CD14-positive monocyte (primary cell): ENCODE measurements at places on chromosomes 11 and 22. TPM values are rescaled to one million over a fixed set of nuclear protein-coding genes. Genes with fewer than 3 reads are reported as not detected.

Gene P2RX3
- polyA plus RNA-seq: not detected in 2 replicates

Gene TSGA10IP
- 0.71 and 1.2 TPM in 2 replicates for polyA plus RNA-seq

Gene SEC14L3
- polyA plus RNA-seq: not detected

Gene MPZL3
- 8.5 TPM for polyA plus RNA-seq

Gene SOX6
- polyA plus RNA-seq: not detected

Gene PGM2L1
- polyA plus RNA-seq: 0.62 TPM

DNA sequence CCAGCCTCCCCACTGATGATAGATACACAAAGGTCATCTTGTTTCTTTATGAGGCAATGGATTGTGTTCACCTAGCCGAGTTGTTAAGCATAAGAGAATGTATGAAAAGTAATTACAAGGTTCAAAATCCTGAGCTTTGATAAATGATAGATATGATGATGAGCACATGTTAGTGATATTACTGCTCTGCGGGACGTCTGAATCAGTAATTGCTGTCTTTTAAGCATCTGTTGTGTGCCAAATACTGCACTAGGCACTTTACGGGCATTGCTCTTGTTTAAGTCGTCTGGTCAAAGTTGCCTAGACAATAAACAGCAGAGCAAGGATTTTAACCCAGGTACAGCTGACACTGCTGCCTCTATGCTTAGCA lies 559 bp upstream of the RNF141 start:
- H3K4me1 ChIP-seq: peaks cover 36% of the 10 kb centered on the region
- H3K4me3 ChIP-seq: peak overlapping the region; percentile 78
- no peak overlapping the region for H3K27ac ChIP-seq
- no peaks in the 10 kb centered on the region for H3K36me3 ChIP-seq

- no peaks in the 10 kb centered on the region for H3K27me3 ChIP-seq
- peaks cover 19% of the 10 kb centered on the region for H3K36me3 ChIP-seq
- H3K4me3 ChIP-seq: peak overlapping the region; percentile 98
- peak overlapping the region; percentile 90 for H3K27ac ChIP-seq
These were observed 864 bp upstream of the EHBP1L1 start for GRCh38 chr11:65574811-65575567.

DNA sequence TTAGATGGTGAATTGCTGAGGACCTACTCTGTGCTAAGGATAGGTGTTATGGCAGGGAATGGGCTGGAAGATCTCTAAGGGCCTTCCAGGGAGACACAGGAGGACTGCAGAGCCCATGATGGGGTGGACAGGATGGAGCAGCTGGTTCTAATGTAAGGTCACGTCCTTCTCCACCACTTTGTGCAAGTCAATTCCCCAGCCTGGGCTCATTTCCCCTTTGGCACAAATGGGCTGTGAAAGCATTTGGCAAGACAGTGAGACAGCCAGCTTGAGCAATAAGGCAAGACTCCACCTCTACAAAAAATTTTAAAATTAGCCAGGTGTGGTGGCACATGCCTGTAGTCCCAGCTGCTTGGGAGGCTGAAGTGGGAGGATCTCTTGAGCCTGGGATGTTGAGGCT lies 81.4 kb upstream of the THY1 start:
- H3K36me3 ChIP-seq: no peaks in the 10 kb centered on the region
- H3K4me1 ChIP-seq: peaks cover 36% of the 10 kb centered on the region
- H3K27ac ChIP-seq: no peak overlapping the region
- H3K27me3 ChIP-seq: no peaks in the 10 kb centered on the region

- no peaks in the 10 kb centered on the region for H3K36me3 ChIP-seq
- H3K4me1 ChIP-seq: peaks cover 50% of the 10 kb centered on the region
- no peaks in the 10 kb centered on the region for H3K27me3 ChIP-seq
- peak overlapping the region; percentile 97 for H3K27ac ChIP-seq
- H3K4me3 ChIP-seq: peak overlapping the region; percentile 81
- peak; percentile 96 for DNase-seq
These were observed 21.5 kb upstream of the MALAT1 start for GRCh38 chr11:65477149-65477965.

GRCh38 chr11:115918576-115918975 lies 414.4 kb upstream of the CADM1 start:
- peaks cover 8% of the 10 kb centered on the region for H3K4me1 ChIP-seq
- no peak overlapping the region for H3K4me3 ChIP-seq
- no peak overlapping the region for H3K27ac ChIP-seq
- H3K36me3 ChIP-seq: no peaks in the 10 kb centered on the region

DNA sequence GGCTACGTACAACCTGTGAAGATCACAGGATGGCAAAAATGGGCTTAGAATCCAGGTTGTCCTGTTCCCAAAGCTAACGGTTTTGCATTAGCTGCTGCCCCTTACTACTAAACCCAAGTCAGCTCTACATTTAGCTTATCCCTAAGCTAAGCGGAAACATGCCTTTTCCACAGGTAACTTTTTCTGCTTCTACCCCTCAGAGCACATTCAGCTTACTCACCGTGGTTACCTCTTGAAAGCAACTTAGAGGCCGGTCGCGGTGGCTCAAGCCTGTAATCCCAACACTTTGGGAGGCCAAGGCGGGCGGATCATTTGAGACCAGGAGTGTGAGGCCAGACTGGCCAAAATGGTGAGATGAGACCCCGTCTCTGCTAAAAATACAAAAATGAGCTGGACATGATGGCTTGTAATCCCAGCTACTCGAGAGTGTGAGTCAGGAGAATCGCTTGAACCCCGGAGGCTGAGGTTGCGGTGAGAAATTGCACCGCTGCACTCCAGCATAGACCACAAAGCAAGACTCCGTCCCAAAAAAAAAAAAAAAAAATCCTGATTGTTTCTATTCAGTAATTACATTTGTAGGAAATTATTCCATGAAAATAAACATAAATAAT lies 790 bp upstream of the TMEM41B start:
- peak overlapping the region; percentile 87 for H3K27ac ChIP-seq
- peak overlapping the region; percentile 44 for H3K4me3 ChIP-seq
- DNase-seq: peak; percentile 8
- peaks cover 26% of the 10 kb centered on the region for H3K4me1 ChIP-seq
- no peaks in the 10 kb centered on the region for H3K27me3 ChIP-seq

GRCh38 chr11:10418259-10418949 lies 36.7 kb upstream of the AMPD3 start:
- peaks cover 28% of the 10 kb centered on the region for H3K4me1 ChIP-seq
- H3K27me3 ChIP-seq: no peaks in the 10 kb centered on the region
- H3K36me3 ChIP-seq: no peaks in the 10 kb centered on the region
- H3K4me3 ChIP-seq: no peak overlapping the region
- DNase-seq: peak; percentile 25

- peaks cover 13% of the 10 kb centered on the region for H3K36me3 ChIP-seq
- H3K4me3 ChIP-seq: no peak overlapping the region
- DNase-seq: no peak
- H3K4me1 ChIP-seq: no peaks in the 10 kb centered on the region
- no peak overlapping the region for H3K27ac ChIP-seq
These were observed 7.0 kb downstream of the RHBDD3 start for GRCh38 chr22:29260601-29261315.

DNA sequence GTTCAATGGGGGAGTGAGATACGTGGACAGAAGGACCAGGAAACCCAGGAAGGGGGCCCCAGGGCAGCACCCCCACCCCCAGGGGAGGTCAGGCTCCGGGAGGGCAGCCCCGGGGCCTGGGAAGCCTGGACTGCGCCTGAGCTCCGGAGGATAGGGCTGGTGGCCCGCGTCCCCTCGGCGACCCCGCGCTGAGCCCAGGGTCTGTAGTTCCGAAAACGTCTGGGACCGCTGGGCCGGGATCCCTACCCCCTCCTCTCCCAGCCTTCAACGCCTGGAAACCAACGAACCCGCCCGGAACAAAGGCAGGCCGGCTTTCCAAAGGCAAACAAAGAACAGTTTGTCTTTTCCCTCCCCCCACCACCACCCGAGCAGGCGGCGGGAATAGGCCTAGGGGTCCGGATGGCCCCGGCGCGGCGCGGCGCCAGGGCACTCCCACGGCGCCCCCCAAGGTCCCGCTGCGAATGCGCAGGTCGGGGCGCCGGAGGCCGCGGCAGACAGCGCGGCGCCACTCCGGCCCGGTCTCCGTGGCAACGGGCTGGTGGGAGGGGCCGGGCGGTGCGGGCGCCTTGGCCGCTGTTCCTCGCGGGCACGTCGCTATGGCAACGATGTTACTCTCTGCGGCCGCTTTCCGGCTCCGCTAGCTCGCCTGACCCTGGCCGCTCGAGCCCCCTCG lies 58.5 kb downstream of the IGLL1 start:
- peak; percentile 88 for DNase-seq
- no peaks in the 10 kb centered on the region for H3K36me3 ChIP-seq
- H3K4me1 ChIP-seq: peaks cover 18% of the 10 kb centered on the region
- H3K27me3 ChIP-seq: peaks cover 5% of the 10 kb centered on the region

GRCh38 chr11:44315947-44316658 lies 6.2 kb upstream of the ALX4 start:
- H3K4me1 ChIP-seq: peaks cover 13% of the 10 kb centered on the region
- no peak overlapping the region for H3K27ac ChIP-seq
- no peak for DNase-seq

- no peaks in the 10 kb centered on the region for H3K27me3 ChIP-seq
- H3K4me1 ChIP-seq: no peaks in the 10 kb centered on the region
- peak; percentile 12 for DNase-seq
- no peak overlapping the region for H3K4me3 ChIP-seq
- peaks cover 54% of the 10 kb centered on the region for H3K36me3 ChIP-seq
- H3K27ac ChIP-seq: no peak overlapping the region
These were observed 16.1 kb downstream of the ALKBH8 start for GRCh38 chr11:107549253-107549953.

- DNase-seq: no peak
- no peak overlapping the region for H3K27ac ChIP-seq
- no peaks in the 10 kb centered on the region for H3K27me3 ChIP-seq
- H3K4me1 ChIP-seq: peaks cover 60% of the 10 kb centered on the region
- H3K4me3 ChIP-seq: no peak overlapping the region
- peaks cover 2% of the 10 kb centered on the region for H3K36me3 ChIP-seq
These were observed 112.1 kb upstream of the OR4B1 start for GRCh38 chr11:48104568-48104924.

- no peaks in the 10 kb centered on the region for H3K27me3 ChIP-seq
- DNase-seq: no peak
- no peak overlapping the region for H3K4me3 ChIP-seq
These were observed 41.6 kb upstream of the PRAME start for GRCh38 chr22:22600531-22601261.

- peaks cover 72% of the 10 kb centered on the region for H3K27me3 ChIP-seq
- peaks cover 52% of the 10 kb centered on the region for H3K4me1 ChIP-seq
- H3K36me3 ChIP-seq: no peaks in the 10 kb centered on the region
- H3K4me3 ChIP-seq: no peak overlapping the region
These were observed 2.7 kb downstream of the TENM4 start for GRCh38 chr11:79437981-79438630.
